ENCODE measurements at places on chromosomes 5 and 9.

GRCh38 chr9:20490246-20490834 lies 132.0 kb downstream of the MLLT3 start:
- no peak for DNase-seq

DNA sequence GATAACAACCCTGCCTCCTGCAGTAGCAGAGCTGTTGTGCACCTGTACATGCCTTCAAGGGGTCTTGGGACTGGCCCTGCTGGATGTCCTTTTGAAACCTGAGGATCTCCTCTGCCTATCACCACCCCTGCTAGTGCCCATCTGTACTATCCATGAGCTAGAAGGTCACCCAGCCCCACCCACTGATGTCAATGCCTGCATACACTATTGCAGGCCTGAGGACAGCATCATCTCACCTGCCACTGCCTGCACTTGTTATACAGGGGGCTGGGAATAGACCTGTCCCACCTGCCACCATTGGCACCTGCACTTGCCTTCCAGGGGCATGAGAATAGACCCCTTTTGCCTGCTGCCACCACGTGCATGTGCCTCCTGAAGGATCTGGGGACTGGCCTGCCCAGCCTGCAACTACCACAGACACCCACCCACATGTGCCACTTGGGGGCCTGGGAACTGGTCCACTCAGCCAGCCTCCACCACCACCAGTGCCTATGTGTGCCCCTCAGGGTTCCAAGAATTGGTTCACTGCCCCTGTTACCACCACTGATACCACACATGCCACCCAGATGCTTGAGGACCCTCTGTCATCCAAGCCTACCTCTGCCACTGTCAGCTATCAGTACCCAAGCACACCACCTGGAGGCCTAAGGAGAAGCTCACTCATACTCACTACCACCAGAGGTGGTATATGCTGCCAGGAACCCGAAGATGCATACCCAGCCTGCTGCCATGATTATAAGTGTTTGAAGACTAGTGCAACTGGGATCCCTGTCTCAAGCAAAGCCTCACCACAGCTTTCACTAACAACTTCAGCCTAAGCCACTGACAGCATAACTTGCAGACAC lies 159.7 kb downstream of the SGCD start:
- no peak for DNase-seq

DNA sequence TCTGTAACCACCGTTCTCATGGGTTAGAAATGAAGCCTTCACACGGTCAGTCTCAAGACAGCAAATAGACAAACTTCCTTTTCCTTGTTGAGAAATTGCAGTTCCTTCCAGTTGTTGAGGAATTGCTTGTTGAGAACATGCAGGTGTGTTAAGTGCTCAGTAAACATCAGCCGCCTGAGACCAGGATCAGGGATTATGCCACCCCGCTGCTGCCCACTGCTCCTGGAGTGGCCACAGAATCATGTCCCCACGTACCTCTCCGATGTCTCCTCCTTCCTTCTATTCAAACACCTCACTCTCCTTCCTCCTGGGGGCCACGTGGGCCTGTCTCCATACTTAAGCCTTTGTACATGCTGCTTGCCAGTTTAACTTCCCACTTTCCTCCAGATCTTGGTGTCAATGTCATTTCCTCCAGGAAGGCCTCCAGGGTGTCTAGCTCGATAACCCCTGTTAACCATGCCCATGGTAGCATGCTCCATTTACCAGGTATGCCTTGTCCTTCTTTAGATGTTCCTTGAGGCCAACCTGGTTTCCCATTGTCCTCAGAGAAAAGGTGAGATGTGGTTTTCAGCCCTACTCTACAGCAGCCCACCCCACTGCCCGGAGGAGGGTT lies 33.8 kb upstream of the RPL26L1 start:
- DNase-seq: no peak

GRCh38 chr5:134099939-134100282 lies 14.6 kb upstream of the TCF7 start:
- DNase-seq: no peak
